Inflammatory macrophage (primary cell): ENCODE measurements at places on chromosomes 4 and X.
A peak's percentile ranks its signal among the peaks of the same experiment; 100 is the strongest.

- DNase-seq: peak; percentile 97
Observed at GRCh38 chr4:89829470-89830138, 7.4 kb downstream of the SNCA start.

DNA sequence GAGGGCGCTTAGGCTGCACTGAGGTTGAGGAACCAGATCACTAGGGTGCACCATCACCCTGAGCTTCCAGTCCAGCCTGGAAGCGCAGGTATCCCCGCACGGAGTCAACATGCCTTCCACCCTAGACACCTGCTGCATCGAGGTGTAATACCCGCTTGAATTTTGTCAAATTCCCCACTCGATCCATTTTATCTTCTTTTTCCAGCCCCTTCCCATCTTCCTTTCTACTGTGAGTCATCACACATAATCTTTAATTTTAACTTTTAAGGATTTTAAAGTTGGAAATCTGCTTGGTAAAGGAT, 821 bp downstream of the PLK4 start:
- DNase-seq: no peak

- DNase-seq: no peak
Observed at GRCh38 chrX:131840799-131841495, 182.2 kb upstream of the STK26 start.

DNA sequence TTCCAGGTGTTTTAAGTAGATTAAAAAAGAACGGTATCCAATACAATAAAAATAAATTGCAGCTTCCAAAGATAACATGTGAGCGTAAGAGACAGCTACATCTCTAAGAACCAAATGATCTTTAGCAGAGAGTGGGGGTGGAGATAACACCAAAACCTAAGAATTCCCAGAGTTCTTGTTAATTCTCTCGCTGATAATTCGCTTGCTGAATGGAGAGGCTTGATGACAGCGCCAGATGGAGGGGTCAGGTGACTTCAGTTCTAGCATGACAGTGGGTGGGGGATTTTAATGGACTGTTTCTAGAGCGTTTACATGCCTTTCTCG, 2.3 kb downstream of the CLCN4 start:
- no peak for DNase-seq

DNA sequence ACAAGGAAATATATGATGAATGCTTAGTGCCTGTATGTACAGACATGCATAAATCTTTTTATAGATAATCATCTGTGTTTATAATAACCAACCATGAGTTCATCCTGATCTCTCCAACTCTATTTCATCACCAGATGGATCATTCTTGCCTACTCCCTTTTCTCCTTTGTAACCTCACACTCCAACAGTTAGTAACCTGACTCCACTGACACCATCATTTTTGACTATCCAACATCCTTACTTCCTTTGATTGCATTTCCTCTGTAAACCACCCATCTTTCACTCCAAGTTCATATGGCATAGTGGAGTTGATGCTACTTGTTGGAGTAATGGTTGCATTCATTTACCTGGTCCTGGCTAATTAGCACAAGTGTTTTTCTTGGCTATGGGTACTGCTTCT, 170.6 kb downstream of the ZNF330 start:
- no peak for DNase-seq

DNA sequence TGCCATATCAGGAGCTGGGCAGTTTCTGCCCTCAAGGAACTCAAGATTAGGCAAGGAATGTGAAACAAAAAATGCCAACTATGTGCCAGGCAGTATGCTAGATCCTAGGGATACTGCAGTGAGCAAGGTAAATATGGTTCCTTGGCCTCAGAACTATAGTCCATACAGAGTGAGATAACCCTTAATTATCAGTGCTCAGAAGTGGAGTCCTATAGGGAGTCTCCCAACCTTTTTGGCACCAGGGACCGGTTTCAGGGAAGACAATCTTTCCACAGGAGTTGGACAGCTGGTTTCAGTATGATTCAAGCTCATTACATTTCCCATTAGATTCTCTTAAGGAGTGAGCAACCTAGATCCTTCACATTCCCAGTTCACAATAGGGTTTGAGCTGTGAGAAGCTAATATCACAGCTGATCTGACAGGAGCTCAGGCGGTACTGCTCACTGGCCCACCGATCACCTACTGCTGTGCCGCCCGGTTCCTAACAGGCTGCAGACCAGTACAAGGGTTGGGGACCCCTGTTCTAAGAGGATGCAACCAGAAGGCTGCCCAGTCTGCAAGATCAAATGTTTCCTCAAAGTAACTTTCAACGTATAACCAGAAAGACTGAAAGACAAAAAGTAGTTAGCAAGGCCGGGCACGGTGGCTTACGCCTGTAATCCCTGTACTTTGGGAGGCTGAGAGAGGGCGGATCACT, 1.7 kb upstream of the SRP72 start:
- DNase-seq: no peak

- no peak for DNase-seq
Observed at GRCh38 chrX:42837101-42837726, 59.3 kb upstream of the PPP1R2C start.

DNA sequence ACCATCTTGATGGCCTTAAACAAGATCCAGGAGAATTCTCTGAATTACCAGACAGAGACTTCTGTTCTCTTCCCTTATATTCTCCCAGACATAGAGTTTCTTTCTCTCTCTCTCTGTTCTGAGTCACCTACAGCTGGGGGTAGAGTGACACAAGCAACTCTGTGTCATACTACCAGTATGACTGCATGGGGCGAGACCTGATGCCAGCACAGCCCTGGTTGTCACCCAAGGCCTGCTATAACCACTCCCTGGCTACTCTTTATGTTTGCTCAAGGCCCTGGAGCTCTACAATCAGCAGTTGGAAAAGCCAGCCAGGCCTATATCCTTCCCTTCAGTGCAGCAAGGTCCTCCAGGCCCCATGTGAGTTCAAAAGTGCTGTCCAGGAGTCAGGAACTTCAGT, 114.2 kb upstream of the TENT5D start:
- DNase-seq: no peak

GRCh38 chr4:71198958-71199357, 139.9 kb upstream of the SLC4A4 start:
- no peak for DNase-seq

- DNase-seq: no peak
Observed at GRCh38 chrX:128676651-128677050, 624.4 kb upstream of the ACTRT1 start.

DNA sequence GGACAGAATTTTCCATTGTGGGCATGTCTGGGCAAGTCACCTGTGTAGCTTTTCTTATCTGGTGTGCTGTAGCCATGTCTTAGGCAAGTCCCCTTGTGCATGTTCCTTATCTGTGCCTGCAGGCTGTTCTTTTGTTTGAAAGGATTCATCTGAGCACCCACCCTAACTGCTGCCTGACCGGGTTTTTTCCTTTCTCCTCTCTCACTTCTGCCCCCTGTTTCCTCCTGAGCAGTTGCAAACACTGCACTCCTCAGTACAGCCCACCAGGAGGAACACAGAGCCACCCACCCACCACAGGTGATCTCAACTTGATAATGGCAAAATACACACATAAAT, 29.2 kb upstream of the IL9R start:
- no peak for DNase-seq
